ENCODE measurements at places on chromosomes 2 and 18. TPM values are rescaled to one million over a fixed set of nuclear protein-coding genes. Genes with fewer than 3 reads are reported as not detected.

The ANTXR1 gene
- total RNA-seq = 69.0 TPM

The SLC9A2 gene
- under 0.01 TPM for total RNA-seq

DNA sequence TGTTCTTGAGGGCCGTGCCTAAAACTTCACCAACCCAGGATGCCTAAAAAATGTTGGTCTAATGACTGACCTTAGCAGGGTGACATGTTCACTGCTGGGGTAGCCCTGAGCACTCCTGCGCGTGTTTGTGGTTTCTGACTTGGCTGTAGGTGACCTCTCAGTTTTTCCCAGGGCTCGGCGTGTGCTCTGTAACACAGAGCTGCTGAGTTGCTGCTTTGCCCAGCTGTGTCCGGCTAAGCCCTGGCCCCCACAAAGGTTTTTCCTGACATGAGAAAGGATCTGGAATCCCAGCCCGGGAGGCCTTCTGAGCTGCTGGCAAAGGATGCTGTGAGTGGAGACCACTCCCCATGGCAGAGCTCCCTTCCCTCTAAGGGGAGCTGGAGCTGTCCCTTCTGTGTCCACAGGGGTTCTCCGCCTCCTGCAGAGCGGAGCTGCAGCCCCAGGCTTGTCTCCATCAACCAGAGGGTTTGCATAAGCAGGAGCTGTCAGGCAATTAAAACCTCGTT, 52.7 kb downstream of the CRIM1 start:
- no peak for DNase-seq

GRCh38 chr2:240573071-240573515, 4.8 kb downstream of the RNPEPL1 start:
- DNase-seq = no peak

The SIX3 gene
- 0.90 TPM for total RNA-seq

DNA sequence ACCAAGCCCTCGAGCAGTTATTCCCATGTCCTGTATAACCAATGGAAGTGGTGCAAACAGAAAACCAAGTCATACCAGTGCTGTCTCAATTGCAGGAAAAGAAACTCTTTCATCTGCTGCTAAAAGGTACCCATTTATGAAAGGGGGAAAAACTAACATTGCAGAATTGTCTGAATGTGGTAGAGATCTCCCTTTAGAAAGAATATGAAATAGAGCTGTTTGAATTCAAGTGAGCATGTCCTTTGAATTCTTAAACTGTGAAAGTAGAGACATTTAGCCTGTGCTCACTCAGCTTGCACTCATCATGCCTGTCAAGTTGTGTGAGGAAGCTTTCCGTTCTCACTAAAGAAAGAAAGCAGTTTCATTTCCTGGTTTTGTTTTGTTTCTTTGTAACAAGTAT, 87.4 kb downstream of the EML4 start:
- DNase-seq = no peak

DNA sequence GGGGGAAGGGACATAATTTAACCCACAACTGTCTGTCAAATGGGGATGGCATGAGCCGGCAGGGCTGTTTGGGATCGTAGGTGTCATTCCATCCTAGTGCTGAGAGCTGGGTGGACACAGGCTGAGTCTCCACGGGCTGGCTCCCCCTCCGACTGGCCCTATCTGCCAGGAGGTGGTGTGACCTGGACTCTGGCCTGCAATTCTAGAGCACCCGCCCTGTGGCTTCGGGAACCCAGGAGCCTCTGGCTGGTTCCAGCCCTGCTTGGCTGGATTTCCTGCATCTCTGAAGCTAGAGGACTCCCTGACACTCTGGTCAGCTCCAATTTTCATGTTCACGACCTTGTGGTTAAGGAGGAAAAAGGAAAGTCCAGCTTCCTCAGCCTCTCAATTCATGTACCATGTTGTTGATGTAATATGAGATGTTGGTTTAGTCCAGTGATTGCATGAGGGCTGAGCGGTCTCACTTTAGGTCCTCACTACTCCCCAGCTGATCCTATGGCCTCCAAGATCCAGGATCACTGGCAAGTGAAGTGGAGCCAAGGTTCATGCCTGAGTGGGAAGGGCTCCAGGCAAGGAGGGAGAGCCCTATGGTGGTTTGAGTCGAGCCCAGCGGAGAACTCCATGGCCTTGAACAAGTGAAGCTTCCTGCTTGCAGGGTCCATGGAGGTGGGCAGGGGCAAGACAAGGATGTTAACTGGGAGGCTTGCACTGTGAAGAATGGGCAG, 169.1 kb downstream of the NDUFA10 start:
- peak; percentile 54 for DNase-seq

DNA sequence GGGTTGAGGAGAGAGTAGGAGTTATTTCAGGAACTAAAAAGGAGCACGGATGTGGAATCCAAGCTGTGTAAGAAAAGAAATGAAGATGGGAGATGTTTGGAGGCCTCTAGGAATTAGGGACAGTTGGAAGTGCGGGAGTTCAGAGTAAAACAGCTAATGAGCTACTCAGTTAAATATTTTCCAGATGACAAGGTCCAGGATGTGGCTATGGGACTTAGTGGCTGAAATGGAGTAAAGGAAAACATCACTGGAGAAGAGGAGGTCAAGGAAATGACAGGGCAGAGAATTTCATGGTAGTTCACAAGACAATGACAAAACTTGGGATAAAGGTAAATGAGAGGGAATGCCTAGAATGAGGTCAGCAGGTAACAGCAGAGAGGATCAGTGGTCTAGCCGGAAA, 13.0 kb downstream of the GPR155 start:
- no peak for DNase-seq

DNA sequence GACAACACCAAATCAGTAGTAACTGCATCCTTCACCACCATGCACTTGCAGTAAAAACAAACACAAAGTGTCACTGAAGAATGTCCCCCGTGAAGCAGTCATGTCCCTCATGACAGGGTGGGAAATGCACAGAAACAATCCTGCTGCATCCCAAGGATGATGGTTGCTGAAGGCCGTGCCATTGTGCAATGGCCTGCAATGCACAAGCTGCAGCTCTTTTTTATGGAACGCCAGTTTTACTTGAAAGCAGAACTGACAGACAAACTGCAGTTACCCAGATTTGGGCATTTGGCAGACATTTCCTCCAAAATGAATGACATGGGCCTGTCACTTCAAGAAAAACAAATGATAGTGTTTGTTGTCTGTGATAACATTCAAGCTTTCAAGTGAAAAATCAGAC, 2.4 kb upstream of the CHST10 start:
- no peak for DNase-seq

DNA sequence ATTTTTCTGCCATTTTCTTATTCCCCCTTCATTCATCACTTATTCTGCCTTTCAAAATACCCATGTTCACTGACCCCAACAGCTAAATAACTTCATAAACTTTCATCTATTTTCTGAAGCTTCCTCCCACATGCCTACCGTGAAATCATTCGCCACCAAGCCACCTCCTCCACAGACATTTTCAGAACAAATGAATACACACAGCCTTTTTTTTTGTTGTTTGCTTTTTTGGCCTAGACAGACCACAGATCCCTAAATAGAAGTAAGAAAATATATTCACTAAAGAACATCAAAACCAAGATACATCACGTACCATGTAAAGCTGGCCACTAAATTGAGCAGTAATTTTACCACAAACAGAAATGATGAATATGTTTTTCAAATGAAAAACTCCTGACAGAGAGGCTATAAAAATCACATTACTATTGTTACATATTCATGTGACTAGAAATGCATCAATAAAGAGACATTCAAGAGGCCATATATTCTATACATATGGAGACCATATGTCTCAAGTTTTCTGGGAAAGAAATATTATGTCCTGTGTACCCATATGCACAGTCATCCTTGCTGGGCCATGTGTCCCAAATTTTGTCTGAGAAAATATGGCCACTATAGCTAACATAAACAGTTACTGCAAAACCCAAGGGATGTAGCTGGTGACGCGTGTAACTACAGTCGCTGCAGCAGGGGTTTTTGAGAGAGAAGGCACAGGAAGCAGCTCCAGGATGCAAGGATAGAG, 200.3 kb downstream of the FBXO15 start:
- no peak for DNase-seq

Data from tibial nerve (tissue), 4 donors.